Endodermal cell (in vitro differentiated cells): ENCODE measurements at places on chromosomes 6 and 20.

DNA sequence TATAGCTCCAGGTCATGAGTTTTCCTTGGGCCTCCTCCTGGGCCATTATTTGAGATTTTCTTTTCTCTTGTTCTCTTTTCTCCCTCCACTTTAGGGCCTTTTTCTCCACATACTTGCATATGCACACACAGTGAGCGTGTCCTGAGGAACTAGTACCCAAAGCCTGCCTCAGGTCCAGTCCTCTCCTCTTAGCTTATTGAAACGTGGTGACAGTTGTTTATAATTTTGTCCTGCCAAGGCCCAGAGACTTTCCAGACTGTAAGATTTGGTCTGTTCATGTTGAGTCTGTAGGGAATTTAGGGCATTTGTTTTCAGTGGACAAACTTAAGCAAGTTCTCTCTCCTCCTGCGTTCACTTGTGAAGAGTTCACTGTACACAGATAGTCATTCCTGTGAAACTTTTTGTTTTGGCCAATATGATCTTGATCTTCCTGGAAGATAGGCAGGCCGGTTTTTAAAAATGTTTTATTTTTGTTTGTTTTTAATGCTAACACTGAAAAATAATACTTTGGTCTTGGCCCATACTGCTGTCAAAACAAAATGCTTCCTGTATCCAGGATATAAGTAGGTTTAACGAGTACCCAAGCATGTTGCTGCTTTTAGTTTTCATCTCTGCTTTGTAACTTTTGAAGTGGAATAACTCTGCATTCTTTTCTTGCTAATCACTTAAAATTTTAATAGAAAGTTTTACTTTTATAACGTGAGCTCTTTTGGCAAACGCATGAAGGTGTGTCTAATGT lies 20.7 kb downstream of the LRRC1 start:
- DNase-seq: no peak

GRCh38 chr20:40156600-40157317 lies 532.3 kb downstream of the MAFB start:
- no peak for DNase-seq

DNA sequence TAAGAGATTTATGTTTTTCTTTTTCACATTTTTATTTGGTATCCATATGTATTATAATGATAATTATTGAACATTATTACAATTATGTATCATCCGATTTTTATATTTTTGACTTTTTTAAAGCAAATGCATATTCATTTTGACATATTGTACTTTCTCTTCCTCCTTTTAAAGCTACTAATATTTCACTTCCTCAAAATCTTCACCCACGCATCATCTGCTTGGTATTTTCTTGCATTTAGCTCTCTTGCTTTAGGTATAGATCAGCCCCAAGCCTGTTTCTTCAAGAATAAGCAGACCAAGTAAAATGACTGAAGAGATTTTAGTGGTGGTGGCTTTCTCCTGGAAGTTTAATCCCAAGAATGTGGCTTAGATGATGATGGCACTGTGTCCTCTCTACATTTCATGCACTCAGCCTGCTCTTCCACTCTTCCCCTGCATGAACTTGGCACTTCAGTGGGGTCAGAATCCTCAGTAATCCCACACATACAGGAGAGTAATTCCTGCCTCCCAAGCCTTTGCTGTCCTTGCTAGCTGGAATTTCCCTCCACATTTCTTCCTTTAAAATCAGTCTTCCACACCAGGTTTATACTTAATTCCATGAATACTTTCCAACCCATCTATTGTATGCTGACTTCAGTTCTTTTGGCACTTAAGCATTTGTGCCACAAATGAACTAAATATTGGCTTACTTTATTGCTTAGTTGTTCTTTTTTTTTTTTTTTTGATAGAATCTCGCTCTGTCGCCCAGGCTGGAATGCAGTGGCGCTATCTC lies 8.2 kb downstream of the NCOA7 start:
- DNase-seq: no peak

- DNase-seq: no peak
Observed at GRCh38 chr6:108260126-108260808, 573 bp downstream of the SNX3 start.

GRCh38 chr6:90983462-90983861 lies 396.6 kb upstream of the MAP3K7 start:
- no peak for DNase-seq

GRCh38 chr20:36071848-36072247 lies 82.7 kb upstream of the EPB41L1 start:
- no peak for DNase-seq

DNA sequence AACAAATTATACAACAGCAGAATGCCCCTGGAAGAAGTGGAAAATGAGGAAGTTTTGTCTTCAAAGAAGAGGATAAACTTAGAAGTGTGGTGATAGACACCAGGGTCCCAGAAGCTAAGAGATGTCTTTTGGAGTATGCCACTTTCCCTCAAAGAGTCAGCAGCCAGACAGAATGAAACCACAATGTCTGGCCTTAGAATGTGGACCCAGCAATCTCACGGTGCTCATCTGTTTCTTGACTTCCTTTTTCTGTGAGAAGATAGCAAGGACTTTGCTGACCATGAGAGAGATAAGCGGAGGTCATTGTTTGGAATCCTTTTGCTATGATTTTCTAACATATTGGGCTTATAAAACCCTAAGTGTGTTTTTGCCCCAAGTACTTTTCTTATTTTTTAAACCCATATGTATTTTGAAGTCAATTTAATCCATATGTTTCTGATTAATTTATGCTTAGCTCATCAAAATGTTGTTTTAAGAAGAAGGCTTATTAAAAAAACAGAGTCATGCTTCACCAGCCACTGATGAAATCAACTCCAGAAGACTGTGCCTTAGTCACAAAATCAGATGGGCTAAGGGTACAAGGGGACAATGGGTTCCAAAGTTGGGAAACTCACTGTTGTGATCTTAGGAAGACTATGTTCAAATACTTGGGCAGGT lies 451.2 kb upstream of the JAG1 start:
- no peak for DNase-seq
